ENCODE measurements at places on chromosomes 4 and X. TPM values are rescaled to one million over a fixed set of nuclear protein-coding genes. Genes with fewer than 3 reads are reported as not detected.

GRIA3 gene
- 74.2 TPM for total RNA-seq

BCOR gene
- total RNA-seq, result 26.0 TPM

CYTL1 gene
- 0.94 TPM for total RNA-seq

MID1 gene
- total RNA-seq, result 24.6 TPM

MAGEA9B gene
- not detected for total RNA-seq

- DNase-seq, result no peak
Observed at GRCh38 chr4:5127556-5127955, 76.3 kb downstream of the STK32B start.
